ENCODE measurements at places on chromosomes 6 and 20. TPM values are rescaled to one million over a fixed set of nuclear protein-coding genes. Genes with fewer than 3 reads are reported as not detected.

GSTA4 gene
- 28.7 TPM for total RNA-seq

FAM209B gene
- total RNA-seq: 1.5 TPM

MLN gene
- not detected for total RNA-seq

MCCD1 gene
- not detected for total RNA-seq

DNA sequence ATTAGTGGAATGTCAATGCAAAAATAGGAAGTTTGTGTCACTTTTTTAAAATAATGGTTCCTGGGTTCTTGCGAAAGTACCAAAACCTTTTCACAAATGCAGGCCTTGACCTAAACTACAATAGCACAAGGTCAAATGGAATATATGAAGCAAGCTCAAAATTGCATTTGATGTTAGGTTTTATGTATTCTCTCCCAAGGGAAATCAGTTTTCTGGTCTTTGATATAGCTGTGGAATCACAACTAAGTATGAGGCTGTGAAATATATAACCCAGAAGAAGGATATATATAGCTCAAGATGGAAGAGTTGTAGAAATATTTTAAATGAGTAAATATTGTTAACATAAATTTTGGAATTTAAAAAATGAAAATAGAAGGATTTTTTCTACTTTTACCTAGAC is 327.3 kb downstream of the RIMS1 start:
- no peak for DNase-seq

DNA sequence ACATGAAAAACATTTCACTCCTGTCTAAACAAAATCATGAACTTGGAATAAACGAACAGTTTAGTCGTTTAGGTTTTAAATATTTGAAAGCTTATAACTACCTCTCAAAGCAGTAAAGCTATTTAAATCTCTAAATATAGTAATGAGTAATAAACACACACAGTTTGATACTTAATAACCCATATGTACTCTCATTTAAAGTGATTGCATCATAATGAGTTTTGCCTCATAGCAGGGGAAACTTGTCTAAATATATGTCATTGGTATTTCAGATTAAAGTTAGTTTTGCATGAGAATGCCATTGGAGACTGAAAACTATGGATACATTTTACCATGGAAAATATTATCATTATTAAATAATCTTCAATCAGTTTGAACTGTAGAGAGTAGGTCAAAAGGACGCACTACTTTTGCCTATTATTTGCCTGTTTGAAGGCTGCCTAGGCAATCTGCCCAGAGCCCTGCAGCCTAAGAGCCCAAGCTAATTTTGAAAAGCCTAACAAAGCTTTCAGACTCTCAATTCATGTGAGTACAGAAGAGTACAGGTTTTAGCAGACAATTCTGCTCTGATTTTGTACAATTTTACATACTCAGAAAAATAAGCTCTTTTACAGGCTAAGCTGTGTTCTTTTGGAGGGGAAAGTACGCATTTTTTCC is 632.8 kb downstream of the HACE1 start:
- no peak for DNase-seq

DNA sequence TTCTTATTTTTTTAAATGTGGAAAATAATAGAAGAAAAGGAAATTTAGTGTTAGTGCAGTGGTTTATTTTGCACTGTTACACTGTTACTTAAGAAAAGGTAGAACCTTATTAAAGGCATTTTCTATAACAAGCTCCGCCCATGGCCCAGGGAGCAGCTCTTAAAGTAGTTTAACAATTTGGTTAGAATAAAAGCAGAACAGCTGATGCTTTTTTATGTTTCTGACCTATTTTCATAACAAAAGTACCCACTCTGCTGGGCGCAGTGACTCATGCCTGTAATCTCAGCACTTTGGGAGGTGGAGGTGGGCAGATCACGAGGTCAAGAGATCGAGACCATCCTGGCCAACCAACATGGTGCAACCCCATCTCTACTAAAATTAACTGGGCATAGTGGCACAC is 32.6 kb downstream of the DSTN start:
- no peak for DNase-seq

- DNase-seq: no peak
These were observed 57.5 kb downstream of the CYB5R4 start for GRCh38 chr6:83917001-83917400.

GRCh38 chr20:13009682-13010406 is 1.1 kb downstream of the SPTLC3 start:
- DNase-seq: peak; percentile 67

- DNase-seq: no peak
These were observed 249.1 kb downstream of the OGFRL1 start for GRCh38 chr6:71537717-71538116.

GRCh38 chr6:125232466-125232865 is 69.3 kb downstream of the HDDC2 start:
- DNase-seq: no peak

Measured in activated CD4-positive, alpha-beta T cell treated with anti-CD3 and anti-CD28 coated beads, Interleukin-2, amount 10 ng/mL, durations not matched to agents 24 days and 14 days (primary cell).